Suppressor macrophage (primary cell): ENCODE measurements at places on chromosomes 12 and 14.

GRCh38 chr14:61090432-61091216 lies 109.6 kb downstream of the SLC38A6 start:
- DNase-seq: peak; percentile 62

- no peak for DNase-seq
Measured at GRCh38 chr12:122304924-122305323, 38.6 kb upstream of the VPS33A start.

DNA sequence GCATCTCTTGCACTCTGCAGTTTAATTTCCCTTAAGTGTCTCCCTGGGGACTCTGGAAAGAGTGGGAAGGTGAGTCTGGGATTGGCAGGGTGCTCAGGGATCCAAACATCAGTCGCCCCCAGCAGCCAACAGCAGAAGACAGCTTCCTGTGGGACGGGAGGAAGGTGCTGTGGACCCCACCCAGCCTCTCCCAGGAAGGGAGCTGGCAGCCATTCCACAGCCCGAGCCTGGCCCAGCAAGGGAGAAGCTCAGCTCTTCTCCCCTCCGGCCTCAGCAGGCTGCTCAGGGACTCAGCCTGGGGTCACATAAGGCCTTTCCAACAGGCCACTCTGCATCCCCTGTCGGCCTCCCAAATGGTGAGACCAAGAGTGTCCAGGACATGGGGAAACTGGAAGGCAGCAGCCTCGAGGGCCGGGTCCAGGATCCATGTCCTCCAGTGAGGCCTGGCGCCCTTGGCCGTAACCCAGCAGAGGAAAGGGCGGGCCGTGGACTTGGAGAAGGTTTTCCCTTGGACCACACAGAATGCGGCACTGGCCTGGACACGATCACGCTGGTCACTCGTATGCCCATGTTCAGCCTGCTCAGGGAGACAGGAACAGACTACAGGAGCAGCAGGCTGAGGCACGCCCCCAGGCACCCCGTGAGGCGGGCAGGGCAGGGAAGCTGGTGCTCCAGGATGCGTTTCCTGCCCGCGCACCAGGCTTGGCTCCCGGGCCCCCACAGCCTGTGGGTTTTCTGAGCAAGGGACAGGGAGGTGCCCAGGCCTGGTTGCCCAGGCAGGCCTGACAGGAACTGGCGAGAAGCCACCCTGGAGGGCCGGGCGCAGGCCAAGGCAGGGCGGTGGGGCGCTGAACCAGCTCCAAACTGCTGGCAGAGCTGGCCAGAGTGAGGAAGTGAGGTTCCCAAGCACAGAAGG lies 3.5 kb downstream of the XRCC3 start:
- no peak for DNase-seq

DNA sequence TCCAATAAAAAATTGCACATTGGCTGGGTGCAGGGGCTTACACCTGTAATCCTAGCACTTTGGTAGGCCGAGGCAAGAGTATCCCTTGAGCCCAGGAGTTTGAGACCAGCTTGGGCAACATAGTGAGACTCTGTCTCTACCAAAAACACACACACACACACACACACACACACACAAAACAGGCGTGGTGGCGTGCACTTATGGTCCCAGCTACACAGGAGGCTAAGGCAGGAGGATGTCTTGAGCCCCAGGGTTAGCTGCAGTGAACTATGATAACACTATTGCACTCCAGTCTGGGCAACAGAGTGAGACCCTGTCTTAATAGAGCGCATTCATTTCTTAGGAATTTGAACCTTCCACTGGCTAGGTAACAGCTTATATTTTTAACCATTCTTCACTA lies 42.9 kb upstream of the BICD1 start:
- DNase-seq: no peak

GRCh38 chr12:88889326-88890110 lies 309.2 kb upstream of the KITLG start:
- DNase-seq: no peak

DNA sequence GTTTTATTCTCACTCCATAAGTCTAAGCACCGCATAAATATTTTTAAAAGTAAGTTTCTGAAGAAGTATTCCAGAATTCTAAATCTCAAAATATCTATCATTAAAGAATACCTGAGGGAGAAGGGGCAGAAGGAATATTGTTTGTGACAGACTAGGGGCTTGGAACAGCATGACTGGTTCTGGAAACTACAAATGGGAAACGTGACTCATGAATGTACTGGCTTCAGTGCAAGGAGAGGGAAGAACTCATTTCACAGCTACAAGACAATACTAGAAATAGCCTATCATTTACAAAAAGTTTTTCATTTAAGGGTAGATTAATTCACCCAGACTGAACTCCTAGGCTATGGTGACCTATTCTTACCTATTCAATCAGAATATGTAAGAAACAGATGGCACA lies 121.3 kb downstream of the SLC25A21 start:
- DNase-seq: no peak

- no peak for DNase-seq
Measured at GRCh38 chr12:58364389-58365086, 423.2 kb downstream of the ATP23 start.

- DNase-seq: no peak
Measured at GRCh38 chr12:90010089-90010488, 301.5 kb upstream of the ATP2B1 start.

- no peak for DNase-seq
Measured at GRCh38 chr12:103973909-103974308, 8.2 kb downstream of the TDG start.

GRCh38 chr14:99512110-99512449 lies 30.9 kb downstream of the CCNK start:
- no peak for DNase-seq

DNA sequence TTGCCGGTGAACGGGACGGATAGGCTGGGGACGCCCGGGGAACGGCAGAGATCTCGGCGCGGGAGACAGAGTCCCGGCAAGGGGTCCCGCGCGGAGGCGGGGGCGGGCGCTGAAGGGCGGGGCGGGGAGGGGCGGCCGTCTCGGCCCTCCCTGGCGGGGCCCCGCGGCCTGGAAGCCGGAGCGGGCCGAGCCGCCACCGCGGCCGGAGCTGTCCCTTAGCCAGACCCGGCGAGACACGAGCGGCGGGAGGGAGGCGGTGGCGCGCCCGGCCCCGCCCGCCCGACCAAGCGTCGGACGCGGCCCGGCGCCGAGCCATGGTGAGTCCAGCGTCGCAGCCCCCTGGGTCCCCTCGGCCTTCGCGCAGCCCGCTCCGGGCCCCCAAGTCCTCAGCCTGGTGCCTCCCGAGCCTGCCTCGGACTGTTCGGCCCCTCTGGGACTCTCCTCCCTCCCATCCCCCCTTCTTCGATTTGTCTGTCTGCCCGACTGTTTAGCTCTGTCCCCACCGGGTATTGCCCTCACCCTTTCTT lies at the start of gene ARHGEF40:
Gene ARHGEF40 (plus strand): TSS at position 222 of the 527 bp plus-strand sequence. CDS start 93 bp downstream, at position 315.
- DNase-seq: peak; percentile 78

- DNase-seq: no peak
Measured at GRCh38 chr14:102953100-102953499, 30.6 kb downstream of the AMN start.

DNA sequence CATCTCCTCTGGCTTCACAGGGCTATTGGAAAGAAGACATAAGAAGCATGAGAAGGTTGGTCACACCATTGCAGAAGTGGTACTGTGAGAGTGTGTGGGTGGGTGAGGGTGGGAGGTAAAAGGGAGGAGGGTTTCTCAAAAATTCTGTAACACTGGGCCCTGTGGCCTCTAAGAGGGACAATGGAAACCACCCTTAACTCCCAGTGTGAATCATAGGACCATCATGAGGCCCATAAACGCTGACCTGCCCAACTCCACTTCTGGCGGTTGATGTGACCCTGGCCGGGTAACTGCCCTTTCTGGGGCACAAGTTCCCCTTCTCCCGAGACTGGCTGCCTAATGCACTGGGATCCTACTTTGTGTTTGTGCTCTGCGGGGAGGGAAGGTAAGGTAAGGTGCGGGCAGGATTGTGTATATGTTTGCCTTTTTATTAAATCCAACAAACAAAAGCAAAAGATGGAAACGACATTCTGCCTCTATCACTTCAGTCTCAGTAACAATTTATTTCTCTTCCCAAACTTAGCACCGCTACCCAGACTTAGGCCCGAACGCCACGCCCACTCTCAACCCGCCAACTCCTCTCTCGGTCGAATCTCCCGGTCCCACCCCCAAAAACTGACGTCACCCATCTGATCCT lies 551 bp downstream of the METTL1 start:
- peak; percentile 91 for DNase-seq

DNA sequence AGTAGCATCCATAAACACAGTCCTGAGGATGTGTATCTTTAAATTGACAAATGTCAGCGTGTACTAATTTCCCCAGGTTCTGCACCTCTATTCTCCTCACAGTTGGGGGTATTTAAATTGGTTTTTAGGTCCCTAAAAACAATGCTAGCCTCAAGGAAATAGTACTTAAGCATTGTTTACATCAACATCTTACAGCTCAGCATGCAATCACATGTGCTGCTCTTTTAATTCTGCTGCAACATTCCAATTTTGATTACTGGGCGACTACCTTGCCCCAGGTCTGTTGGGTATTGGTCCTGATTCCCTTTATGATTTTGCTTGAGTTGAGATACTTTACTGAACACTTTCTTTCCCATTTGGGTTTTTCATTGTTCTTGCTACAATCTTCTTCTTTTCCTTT lies 616.6 kb downstream of the CCER1 start:
- DNase-seq: no peak

DNA sequence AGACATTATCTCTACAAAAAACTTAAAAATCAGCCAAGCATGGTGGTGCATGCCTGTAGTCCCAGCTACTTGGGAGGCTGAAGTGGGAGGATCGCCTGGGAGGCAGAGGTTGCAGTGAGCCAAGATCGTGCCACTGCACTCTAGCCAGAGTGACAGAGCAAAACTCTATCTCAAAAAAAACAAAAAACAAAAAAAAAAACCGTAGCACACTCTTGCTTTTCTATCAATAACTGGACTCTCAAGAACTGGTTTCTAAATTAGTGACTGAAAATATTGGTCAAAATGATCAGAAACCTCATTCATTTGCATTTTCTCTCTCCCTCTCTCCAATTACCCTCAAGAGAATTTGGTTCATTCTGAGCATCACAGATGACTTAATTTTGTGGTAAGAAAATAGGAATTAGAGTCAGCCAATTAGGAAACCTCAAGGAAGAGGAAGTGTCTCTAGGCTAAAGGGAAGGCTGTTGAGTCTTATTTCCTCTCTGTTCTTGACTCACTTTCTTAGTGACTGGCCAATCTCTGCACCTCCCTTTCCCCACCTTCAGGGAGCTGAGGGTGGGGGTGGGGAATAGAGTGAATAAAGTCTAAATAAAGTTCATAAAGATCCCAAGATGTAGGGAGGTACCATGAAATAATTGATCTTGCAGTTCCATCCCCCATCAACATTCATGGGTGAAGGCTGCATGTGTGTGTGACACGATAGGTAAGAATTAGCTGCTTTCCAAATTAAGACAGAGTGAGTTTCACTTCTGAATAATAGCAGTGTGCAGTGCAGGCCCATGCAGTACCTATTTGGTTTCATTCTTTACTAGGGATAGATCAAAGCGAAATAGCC lies 6.8 kb upstream of the PSMA6 start:
- DNase-seq: peak; percentile 71

GRCh38 chr12:87939182-87939581 lies 90.0 kb downstream of the C12orf50 start:
- no peak for DNase-seq

- DNase-seq: no peak
Measured at GRCh38 chr12:90514325-90514724, 440.7 kb downstream of the CCER1 start.

DNA sequence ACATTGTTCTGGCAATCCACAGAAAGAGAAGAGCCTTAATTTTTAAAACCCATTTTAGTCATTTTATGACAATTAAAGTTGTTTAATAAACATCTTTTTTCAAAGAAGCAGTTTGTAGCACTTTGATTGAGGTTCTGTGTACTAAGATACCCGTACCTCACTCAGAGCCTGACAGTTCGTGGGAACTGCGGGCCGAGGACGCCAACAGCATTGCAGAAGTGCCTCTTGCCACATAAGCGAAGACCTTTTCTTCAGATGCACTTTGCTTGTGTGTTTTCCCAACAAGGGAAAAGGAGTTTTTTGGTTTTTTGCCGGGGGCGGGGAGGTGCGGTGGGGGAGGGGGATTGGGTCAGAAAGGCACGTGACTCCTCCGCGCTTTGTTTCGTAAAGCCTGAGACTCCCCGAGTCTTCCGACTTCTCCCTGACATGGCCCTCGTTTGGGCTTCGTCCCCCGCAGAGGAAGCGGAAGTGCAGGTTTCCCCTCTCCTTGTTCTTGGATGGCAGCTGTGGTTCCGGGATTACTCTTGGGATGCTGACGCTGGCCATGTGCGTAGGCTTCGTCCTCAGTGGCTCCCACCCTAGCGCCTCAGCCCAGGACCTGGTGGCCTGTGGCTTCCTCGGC lies 70.8 kb downstream of the WDR20 start:
- peak; percentile 41 for DNase-seq

DNA sequence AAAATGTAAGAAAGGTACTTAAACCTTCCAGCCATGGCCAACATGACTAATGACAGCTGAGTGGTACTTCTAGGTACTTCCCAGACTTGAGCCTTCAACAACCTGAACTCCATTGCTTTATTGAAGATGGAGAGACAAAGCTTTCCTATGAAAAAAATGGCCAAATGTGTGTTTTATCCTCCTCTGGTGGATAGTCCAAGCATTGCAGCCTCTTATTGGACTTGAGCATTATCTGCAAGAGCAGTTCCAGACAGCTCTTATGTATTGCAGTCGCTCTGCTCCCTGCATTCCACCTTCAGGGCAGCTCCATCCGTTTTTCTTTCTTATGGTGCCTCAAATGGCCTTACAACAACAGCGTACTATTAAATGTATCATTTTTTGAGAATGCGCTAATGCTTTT lies 588.2 kb downstream of the NRXN3 start:
- DNase-seq: peak; percentile 6

- DNase-seq: no peak
Measured at GRCh38 chr14:89502966-89503365, 85.9 kb upstream of the FOXN3 start.

GRCh38 chr12:12790956-12791355 lies 5.5 kb downstream of the APOLD1 start:
- DNase-seq: no peak

GRCh38 chr12:56948881-56949280 lies 8.5 kb downstream of the RDH16 start:
- DNase-seq: no peak

DNA sequence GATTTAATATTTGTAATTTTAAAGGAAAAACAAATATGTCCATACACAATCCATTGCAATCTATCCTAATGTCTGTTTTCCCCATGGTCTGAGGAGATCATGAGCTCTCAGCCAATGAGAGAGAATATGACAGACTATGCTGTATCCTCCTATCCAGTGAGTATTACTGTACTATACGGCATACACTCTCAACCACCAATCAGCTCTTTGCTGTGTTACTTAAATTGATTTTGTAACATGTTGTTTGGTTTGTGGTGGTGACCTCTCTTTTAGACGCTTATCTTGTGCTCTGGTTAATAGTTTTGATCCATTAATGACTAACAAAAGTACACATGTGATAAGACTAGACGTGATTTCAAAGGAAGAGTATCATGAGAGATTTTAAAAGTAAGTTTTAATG lies 231.5 kb upstream of the FOXN3 start:
- no peak for DNase-seq
